GM23338 (cell line): ENCODE measurements at places on chromosomes 7 and 10. TPM values are rescaled to one million over a fixed set of nuclear protein-coding genes. Genes with fewer than 3 reads are reported as not detected.

DNA sequence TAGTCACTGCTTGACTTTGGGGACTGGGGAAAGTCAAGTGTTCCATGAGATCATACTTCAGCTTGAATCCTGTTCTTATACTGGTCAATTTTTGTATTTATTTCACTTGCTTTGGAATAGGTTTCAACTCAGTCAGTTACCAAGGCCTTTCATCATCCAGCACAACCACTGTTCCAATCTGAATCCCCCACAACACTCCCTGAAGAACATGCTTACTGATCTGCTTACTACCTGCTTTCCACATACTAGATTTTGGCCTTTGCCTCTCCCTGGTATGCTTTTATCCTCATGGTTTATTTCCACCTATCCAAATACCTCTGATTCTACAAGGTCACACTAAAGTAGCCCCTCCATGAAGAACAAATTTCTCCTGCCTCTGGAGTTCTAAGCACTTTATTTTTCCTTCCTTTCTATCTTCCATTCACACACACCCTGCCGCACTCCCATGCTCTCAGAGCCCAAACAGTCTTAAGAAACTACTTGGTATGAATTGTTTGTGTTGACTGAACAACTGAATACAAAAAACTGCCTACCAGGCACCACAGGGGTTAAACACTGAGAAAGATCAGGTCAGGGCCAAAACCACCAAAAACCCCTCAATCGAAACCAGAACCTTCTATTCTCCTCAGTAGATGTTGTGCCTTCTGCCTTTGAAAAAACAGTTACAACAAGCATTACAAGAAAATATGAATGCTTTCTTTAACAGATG is 178.1 kb downstream of the AVL9 start:
- no peak overlapping the region for H3K4me3 ChIP-seq
- DNase-seq: no peak
- H3K27me3 ChIP-seq: no peaks in the 10 kb centered on the region
- no peaks in the 10 kb centered on the region for H3K36me3 ChIP-seq
- H3K27ac ChIP-seq: no peak overlapping the region

GRCh38 chr10:31972519-31973041 is 43.9 kb upstream of the ARHGAP12 start:
- H3K4me1 ChIP-seq: peaks cover 9% of the 10 kb centered on the region; the same call in 1 of the 2 replicates
- H3K27me3 ChIP-seq: no peaks in the 10 kb centered on the region
- H3K27ac ChIP-seq: no peak overlapping the region

- peaks cover 12% of the 10 kb centered on the region; the same call in 1 of the 2 replicates for H3K4me1 ChIP-seq
- no peak overlapping the region for H3K4me3 ChIP-seq
- no peaks in the 10 kb centered on the region for H3K27me3 ChIP-seq
These were observed 31.6 kb downstream of the IKZF1 start for GRCh38 chr7:50335795-50336754.

The DBNL gene
- polyA plus RNA-seq: 17.1 and 18.1 TPM in 2 replicates

- H3K4me3 ChIP-seq: no peak overlapping the region
- H3K27me3 ChIP-seq: no peaks in the 10 kb centered on the region
- peaks cover 9% of the 10 kb centered on the region; the same call in 1 of the 2 replicates for H3K4me1 ChIP-seq
- H3K27ac ChIP-seq: no peak overlapping the region
These were observed 444.2 kb upstream of the MKI67 start for GRCh38 chr10:128570319-128570995.

The PTEN gene
- polyA plus RNA-seq: 20.8 and 23.4 TPM in 2 replicates

The EMX2 gene
- not detected in 2 replicates for polyA plus RNA-seq

GRCh38 chr10:122033224-122033926 is 44.4 kb downstream of the TACC2 start:
- no peak overlapping the region for H3K4me3 ChIP-seq
- H3K4me1 ChIP-seq: no peaks in the 10 kb centered on the region
- H3K27me3 ChIP-seq: no peaks in the 10 kb centered on the region
- H3K27ac ChIP-seq: no peak overlapping the region

- H3K4me1 ChIP-seq: peaks cover 9% of the 10 kb centered on the region
- no peak overlapping the region for H3K27ac ChIP-seq
- no peaks in the 10 kb centered on the region for H3K36me3 ChIP-seq
- no peaks in the 10 kb centered on the region for H3K27me3 ChIP-seq
- no peak overlapping the region for H3K4me3 ChIP-seq
- DNase-seq: peak; percentile 62
These were observed 76.2 kb upstream of the KIF5B start for GRCh38 chr10:32132357-32132946.

The NANOS1 gene
- 1.6 and 2.2 TPM in 2 replicates for polyA plus RNA-seq

The AZGP1 gene
- 1.3 TPM in 1 of 2 replicates, not detected in the other for polyA plus RNA-seq

DNA sequence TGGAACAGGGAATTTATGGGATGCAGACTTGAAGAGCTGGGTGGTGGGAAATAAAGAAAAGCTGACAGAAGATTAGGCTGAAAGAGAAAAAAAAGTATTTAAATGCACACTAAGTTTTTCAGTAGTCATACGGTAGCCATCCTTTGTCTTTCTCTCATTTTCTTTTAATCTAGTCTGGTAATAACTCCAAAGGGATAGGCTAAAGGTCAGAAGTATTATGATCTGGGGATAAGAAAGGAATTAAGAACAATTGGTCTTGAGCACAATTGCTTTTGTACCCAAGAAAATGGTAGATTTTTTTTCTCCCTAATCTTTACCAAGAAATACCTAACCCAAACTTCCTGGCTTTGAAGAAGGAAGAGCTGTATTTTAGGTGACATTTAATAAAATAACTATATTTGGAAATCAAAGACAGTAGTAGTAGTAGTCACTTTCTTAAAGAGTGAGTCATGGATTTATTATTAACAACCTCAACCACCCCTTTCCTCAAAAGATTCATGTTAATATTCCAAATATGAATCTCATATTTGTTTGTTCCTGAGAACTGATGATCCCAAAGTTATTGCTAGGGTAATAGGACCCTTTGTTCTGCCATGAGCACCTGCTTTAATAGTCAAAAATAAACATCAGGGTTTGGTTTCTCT is 120.2 kb upstream of the ODAD2 start:
- no peaks in the 10 kb centered on the region for H3K36me3 ChIP-seq
- no peak overlapping the region for H3K4me3 ChIP-seq
- H3K27me3 ChIP-seq: no peaks in the 10 kb centered on the region

The DYNC1I1 gene
- 1.4 and 1.9 TPM in 2 replicates for polyA plus RNA-seq

The SLC25A28 gene
- 15.5 and 16.4 TPM in 2 replicates for polyA plus RNA-seq

The ZCCHC24 gene
- 2.0 and 2.9 TPM in 2 replicates for polyA plus RNA-seq

DNA sequence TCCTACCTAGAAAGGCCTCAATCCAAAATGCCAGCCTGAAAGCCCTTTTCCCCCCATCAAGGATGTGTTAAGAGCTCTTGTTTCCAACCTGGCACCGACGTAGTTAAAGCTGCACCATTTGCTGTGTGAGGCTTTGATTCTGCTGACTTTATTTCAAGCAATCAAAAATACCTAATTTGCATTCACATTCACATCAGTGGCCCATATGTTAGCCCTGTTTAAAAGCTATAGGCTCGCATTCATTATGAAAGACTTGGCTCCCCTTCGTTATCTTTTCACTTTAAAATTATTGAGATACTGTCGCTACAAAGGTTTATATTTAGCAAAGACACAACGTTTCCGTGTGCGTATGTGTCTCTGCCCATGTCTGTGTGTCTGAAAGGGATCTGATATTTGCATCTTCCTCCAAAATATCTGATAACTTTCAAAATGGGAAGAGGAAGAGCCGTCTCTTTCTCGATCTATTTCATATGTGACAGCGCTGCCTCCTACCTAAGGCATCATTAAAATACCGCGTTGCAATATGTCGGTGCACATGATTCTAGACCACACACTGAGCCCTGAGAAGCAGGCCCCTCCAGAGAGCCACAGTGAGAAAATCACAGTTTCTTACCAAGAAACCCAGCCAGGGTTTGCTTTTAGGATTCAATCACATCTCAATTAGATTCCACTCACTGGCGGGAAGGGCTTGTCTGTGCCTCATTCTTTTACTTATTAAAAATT is 57.1 kb upstream of the ITPRID1 start:
- H3K27ac ChIP-seq: no peak overlapping the region
- no peaks in the 10 kb centered on the region for H3K36me3 ChIP-seq
- DNase-seq: no peak
- H3K27me3 ChIP-seq: peaks cover 76% of the 10 kb centered on the region
- H3K4me1 ChIP-seq: peaks cover 23% of the 10 kb centered on the region

- no peak overlapping the region for H3K4me3 ChIP-seq
- no peak overlapping the region for H3K27ac ChIP-seq
- no peaks in the 10 kb centered on the region for H3K4me1 ChIP-seq
These were observed 127.0 kb downstream of the INSYN2A start for GRCh38 chr10:127069436-127069835.

DNA sequence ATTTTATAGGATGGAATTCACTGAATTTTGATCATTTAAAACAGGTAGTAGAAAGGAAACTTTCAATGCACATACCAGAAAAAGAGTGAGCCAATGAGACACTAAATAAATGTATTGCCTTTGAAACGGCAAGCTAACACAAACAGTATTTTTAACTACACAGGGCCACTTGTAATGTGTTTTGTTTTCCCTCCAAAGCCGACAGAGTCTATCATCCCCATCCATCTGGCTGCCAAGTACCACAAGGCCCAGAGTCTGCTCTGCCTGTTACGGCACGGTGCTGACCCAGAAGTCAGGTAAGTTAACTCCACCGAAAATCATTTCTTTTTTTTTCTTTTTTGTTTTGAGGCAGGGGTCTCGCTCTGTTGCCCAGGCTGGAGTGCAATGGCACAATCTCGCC is 1.5 kb downstream of the ANKRD61 start:
- no peak overlapping the region for H3K4me3 ChIP-seq
- no peak for DNase-seq
- no peak overlapping the region for H3K27ac ChIP-seq
- H3K36me3 ChIP-seq: peaks cover 54% of the 10 kb centered on the region

DNA sequence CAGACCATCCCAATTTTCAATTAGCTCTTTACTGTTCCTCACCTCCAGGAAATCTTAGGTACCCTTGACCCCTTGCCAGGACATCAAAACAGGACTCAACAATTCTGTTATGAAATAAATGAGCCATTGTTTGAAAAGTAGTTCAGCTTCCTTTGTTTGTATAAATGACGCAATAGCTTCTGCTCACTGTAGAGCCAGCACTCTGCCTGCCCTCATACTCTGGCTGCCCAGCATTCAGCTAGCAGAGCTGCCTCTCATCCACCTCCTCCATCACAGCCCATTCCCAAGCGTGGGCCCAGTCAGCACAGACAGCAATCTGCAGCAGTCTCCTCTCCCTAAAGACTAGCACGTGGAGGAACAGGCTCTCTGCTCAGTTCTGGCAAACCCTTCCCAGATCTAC is 478.6 kb downstream of the GRID1 start:
- H3K27me3 ChIP-seq: no peaks in the 10 kb centered on the region
- peaks cover 5% of the 10 kb centered on the region; the same call in 1 of the 2 replicates for H3K4me1 ChIP-seq
- H3K36me3 ChIP-seq: no peaks in the 10 kb centered on the region
- DNase-seq: no peak
- no peak overlapping the region for H3K4me3 ChIP-seq
- H3K27ac ChIP-seq: no peak overlapping the region

The UPK3BL2 gene
- 0.87 and 0.99 TPM in 2 replicates for polyA plus RNA-seq

GRCh38 chr10:69317626-69318105 is 39.4 kb downstream of the HK1 start:
- DNase-seq: no peak
- peaks cover 60% of the 10 kb centered on the region for H3K4me1 ChIP-seq
- H3K27me3 ChIP-seq: no peaks in the 10 kb centered on the region
- H3K36me3 ChIP-seq: no peaks in the 10 kb centered on the region

DNA sequence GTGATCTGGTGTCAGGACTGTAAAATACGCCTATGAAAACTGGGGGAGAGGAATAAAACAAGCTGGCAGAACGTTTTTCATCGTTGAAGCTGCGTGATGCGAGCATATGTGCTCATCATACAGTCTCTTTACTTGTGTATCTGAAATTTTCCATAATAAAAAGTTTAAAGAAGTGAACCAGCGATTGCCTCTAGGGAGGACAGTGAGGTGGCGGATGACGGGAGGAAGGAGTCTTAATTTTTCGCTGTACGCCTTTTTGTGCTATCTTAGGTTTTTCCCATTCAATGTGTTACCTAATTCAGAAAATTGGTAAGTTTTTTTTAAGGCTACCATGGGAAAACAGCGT is 891 bp upstream of the WAPL start:
- H3K36me3 ChIP-seq: peaks cover 4% of the 10 kb centered on the region; the same call in 1 of the 2 replicates
- DNase-seq: no peak
- H3K4me1 ChIP-seq: peaks cover 26% of the 10 kb centered on the region
- peak overlapping the region; percentile 96 for H3K4me3 ChIP-seq

DNA sequence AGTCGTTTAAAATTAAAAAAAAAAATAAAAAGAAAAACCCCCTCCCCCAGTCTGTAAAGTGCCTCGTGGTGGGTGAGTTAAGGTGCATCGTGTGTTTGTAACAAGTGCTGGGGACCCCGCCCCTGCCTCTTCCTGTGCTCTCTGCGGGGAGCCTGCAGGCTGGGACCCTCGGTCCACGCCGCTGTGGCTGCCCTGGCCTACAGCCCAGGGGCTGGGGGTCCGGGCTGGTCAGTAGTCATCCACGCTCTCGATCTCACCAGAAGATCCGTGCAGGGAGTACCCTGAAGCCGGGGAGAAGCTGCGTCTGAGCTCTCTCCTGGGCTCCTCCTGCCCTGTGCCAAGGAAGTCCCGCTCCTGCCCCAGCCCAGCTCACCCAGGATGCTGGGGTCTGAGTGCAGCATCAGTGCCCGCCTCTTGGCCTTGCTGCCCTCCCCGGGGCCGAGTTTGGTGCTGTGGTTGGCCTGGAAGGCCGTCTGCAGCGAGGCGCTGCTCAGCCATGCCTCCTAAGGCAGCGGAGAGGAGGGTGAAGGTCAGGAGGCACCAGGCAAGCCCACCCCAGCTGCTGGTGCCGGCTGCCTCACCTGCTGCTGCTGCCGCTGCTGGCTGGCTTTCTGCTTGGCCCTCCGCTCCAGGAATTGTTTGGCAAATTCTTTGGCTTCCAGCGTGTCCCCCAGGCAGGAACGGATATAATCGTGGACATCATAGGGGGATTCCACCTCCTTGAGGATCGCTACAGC is 8.1 kb downstream of the GNB2 start:
- H3K27ac ChIP-seq: no peak overlapping the region; the same call in 1 of the 2 replicates
- no peak overlapping the region for H3K4me3 ChIP-seq
- H3K36me3 ChIP-seq: no peaks in the 10 kb centered on the region; the same call in 1 of the 2 replicates
- peaks cover 11% of the 10 kb centered on the region for H3K4me1 ChIP-seq
- no peak for DNase-seq

DNA sequence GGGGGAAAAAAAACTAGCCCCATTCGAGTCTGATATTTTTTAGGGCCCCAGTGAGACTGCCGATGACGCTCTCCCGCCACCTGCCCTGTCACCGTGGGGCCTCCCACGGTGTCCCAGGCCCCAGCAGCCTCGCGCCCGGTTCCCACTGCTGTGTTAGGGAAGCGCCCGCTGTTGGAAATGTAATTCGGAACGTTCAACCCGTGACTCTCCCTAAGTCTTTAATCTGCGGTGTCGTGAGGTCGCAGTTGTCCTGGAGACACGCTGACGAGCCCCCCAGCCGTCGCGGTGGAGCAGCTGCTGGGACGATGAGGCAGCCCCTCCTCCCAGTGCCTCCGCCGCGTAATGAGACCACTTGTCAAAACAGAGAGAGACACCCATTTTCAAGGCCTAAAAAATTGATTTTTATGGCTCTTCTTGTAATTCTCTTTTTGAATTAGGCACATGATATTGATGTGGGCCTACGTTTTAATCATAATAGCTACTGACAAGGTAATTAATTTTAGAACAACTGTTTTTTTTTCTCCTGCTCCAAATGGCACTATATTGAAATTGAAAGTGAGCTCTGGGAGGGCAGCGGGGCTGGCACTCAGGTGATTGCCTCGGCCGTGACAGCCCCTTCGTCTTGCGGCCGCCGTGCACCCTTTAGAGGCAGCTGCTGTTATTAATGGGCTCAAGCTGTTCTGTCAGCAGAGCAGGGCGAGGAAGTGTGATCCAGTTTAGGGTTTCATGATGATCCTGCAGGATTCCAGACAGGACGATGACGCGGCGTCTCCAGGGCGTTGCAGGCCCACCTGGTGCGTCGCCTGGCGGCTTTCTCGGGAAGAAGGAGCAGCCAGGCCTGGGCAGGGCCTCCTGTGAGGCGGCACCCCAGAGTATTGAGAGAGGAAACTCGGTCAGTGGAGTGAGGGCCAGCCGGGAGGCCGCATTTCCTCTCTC is 63.3 kb downstream of the NKX6-2 start:
- no peak for DNase-seq
- H3K36me3 ChIP-seq: no peaks in the 10 kb centered on the region
- no peak overlapping the region for H3K27ac ChIP-seq
- no peaks in the 10 kb centered on the region for H3K27me3 ChIP-seq
- no peaks in the 10 kb centered on the region for H3K4me1 ChIP-seq
